GM20000 (cell line): ENCODE measurements at places on chromosomes 2 and 18.

DNA sequence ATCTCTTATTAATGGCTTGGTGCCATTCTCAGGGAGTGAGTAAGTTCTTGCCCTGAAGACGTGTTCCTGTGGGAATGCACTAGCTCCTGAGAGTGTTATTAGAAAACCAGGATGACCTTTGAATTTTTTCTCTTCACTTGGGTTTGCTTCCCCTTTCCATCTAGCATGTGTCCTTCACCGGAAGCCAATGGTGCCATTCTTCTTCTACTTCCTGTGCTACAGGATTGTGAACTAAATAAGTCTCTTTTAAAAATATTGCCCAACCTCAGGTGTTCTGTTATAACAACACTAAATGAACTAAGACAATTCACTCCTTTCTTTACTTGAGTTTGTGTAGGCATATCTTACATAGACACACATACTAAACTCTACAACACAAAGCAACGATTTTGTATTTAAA lies 447.0 kb downstream of the SOX11 start:
- DNase-seq = no peak

- DNase-seq = peak; percentile 62
Measured at GRCh38 chr2:212727751-212728150, 189.1 kb upstream of the ERBB4 start.

DNA sequence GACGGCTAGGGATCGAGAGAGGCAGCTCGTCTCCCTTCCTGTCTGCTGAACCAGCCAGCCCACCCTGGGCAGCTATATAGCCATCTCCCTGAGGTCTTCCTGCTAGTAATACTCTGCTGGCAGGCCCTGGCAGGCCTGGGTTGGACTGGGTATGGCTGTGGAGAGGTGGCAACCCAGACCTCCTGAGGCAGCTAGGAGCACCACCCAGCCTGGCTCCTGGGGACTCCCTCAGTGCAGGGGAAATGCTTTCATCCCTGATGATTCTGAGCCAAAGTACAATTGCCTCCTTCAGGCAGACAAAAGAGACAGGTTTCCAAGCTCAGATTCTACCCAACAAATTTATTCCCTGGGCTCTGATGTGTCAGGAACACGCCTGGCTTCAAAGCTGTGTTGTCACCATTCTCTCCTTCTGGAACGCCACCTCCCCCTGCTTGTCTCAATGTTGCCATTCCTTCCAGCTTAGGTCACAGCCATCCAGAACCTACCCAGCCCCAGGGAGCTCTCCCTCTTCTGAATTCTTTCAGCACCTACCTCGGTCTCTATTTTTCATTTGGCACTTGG lies 4.7 kb upstream of the DNAJB2 start:
- no peak for DNase-seq

- DNase-seq = no peak
Measured at GRCh38 chr18:61992923-61993322, 100.1 kb upstream of the RNF152 start.

GRCh38 chr2:119674711-119675500 lies 4.1 kb upstream of the TMEM177 start:
- no peak for DNase-seq

GRCh38 chr2:143730953-143731260 lies 601.7 kb downstream of the ARHGAP15 start:
- peak; percentile 22 for DNase-seq

GRCh38 chr18:21366896-21367295 lies 124.9 kb downstream of the GREB1L start:
- no peak for DNase-seq
